ENCODE measurements at places on chromosomes 4 and X. TPM values are rescaled to one million over a fixed set of nuclear protein-coding genes. Genes with fewer than 3 reads are reported as not detected.

The SSX2 gene
- total RNA-seq, result not detected

The YTHDC1 gene
- 92.3 TPM for total RNA-seq

The MTMR8 gene
- total RNA-seq, result 16.2 TPM

The SMIM31 gene
- 32.5 TPM for total RNA-seq

The GLRA3 gene
- not detected for total RNA-seq

The RTL9 gene
- total RNA-seq, result not detected

The GYPA gene
- total RNA-seq, result not detected
